Cortex of kidney (tissue), 1 donor: ENCODE measurements at places on chromosomes 2 and 18.

- no peak for DNase-seq
Observed at GRCh38 chr2:110677080-110677479, 783 bp downstream of the BUB1 start.

GRCh38 chr18:7458884-7459283, 108.2 kb upstream of the PTPRM start:
- no peak for DNase-seq

DNA sequence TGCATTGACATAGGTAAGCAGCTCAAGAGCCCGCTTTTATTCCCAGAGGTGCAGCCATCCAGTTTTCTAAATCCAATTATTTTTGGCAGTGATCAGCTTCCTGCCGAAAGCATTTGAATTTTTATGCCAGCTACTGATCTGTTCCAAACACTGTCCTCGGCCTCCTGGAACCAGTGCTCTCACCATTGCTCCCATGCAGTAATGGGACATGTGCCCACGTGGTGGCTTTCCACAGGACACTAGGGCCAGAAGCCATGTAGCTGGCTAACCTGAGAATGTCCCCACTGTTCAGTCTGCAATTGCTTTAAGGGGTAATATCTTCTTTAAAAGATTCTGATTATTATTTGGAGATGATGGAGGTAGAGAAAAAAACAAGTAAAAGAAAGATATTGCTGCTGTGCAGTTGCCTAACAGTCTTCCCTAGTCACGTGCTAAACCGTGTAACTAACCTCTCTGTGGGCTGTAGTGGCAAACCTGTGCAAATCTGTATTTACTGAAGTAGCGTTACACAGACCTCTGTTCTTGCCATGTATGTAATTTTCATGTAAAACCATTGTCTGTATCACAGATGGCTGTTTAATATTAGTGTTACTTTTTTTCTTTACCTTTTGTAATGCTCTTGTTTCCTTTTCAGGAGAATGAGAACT, 13.0 kb downstream of the GRHL1 start:
- DNase-seq = no peak

DNA sequence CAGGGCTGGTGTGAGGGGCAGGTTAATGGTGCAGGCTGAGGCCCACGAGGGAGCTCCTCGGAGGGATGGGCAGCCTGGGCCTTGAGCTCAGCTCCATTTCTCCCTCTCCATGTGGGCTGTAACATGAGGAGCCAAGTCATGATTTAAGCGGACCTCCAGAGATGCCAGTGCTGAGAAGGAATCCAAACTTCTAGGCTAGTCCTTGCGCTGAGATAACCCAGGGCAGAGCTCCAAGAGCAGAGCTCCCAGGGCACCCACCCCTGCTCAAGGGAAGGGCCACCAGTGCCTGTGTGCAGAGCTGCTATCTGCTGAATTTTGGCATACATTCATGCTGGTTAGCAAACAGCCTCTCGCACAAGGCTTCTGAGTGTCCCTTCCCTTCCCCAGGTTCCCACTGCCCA, 95.1 kb downstream of the MRO start:
- DNase-seq = no peak

GRCh38 chr18:54388203-54389142, 30.8 kb downstream of the C18orf54 start:
- no peak for DNase-seq

- DNase-seq = no peak
Observed at GRCh38 chr18:10365901-10366300, 88.5 kb upstream of the APCDD1 start.

- no peak for DNase-seq
Observed at GRCh38 chr2:105919191-105919811, 174.6 kb downstream of the NCK2 start.

GRCh38 chr2:527581-527980, 149.6 kb downstream of the TMEM18 start:
- no peak for DNase-seq

DNA sequence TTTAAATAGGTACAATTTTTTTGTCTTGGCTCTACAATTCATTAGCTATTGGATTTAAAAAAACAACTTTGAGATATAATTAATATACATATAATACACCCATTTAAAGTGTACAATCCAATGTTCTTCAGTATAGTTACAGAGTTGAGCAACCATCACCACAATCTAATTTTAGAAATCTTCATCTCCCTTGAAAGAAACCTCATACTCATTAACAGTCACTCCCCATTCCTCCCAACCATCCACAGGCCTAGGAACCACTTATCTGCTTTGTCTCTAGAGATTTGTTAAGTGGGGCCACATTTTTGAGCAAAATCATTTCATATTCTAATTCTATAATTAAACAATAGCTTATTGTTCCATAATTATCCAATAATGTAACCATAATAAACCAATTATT, 32.6 kb downstream of the MRPL33 start:
- DNase-seq = no peak

DNA sequence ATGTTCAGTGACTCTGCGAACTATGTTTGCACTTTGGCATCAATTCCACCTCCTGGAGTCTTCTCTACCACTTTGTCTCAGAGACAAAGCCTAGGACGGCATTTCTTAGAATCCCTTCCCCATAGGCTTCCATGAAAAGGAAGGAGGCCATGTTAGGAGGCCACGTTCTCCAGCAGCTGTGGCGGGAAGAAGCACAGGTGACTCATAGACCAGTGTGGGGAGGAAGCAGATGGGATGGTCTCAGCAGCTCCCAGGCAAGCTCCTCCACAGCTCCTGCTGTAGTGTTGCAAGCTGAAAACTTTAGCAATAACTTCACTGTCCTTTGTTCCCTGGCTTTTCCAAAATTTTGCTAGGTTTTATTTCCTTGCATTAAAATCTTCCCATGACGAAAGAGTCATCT, 781.3 kb upstream of the ID2 start:
- DNase-seq = no peak

DNA sequence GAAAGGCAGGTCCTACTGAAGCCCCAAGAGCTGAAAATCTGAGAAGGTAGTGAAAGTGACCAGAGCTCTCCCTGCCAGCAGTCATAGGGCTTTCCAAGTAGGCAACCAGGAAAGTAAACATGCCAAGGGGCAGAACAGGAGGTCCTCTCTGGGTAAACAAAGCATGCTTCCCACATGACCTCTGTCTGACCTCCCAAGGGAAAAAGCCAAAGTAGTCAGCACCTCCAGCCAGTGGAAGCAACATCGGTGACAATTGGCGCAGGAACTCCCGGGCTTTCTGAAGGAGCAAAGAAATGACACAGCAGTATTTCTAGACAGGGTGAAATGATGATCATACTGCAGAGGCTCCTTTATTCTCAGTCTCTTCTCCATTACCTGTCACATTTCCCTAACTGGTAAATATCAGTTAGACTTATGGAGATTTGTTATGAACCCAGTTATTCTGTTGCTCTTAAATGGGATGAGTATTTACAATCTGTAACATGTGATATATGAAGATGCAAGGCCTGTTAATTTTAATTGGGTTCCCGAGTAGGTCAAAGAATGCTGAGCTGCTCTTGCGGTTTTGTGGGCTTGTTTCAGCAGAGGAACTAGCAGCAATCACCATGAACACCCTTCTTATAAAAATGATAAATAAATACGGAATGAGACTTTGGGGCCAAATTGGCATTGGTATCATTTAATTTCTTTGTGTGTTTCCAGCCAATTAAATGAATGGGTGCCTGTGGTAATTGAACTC, 321.0 kb downstream of the RND3 start:
- DNase-seq = no peak

DNA sequence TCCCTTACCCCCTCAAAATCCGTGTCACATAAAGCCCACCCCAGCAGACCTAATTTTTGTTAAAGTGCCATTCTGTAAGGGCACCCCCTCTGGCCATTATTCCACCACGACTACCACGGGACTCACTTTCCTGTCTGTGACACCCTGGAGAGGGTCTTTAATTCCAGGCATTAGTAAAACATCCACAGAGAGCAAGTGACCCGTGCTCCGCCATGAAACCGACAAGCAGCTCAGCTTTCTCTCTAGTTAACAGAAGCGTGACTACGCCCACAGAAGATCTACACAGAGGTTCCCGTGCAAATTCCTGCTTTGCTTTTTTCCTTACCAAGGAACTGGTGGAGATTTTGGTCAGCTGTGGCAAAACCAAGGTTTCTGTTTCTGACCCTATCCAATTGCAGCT, 4.4 kb downstream of the SIGLEC15 start:
- DNase-seq = no peak

DNA sequence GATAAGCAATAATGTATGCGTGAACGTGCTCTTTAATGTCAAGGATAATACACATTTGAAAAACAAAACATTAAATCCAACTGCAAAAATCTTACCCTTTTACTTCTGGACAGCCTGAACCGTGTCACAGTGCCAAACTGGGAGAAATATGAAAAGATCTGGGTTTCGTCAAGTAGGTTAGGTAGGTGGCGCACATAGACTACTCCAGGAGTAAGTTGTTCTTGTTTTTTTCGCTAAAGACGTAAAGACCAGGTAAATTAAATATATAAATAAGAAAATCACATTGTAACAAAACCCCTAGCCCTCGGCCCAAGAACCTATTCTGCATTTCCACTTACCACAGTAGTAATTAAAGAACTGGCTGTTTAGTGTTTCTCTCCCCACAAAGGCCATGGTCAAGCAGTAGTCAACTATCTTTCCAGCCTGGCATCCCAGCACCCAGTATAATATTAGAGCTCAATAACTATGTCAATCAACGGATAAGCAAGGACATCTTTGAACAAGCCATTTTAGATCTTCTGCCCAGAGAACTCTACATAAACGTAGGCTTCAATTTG, 1.1 kb downstream of the NIFK start:
- no peak for DNase-seq

GRCh38 chr2:168345601-168346000, 98.2 kb upstream of the STK39 start:
- DNase-seq = no peak

DNA sequence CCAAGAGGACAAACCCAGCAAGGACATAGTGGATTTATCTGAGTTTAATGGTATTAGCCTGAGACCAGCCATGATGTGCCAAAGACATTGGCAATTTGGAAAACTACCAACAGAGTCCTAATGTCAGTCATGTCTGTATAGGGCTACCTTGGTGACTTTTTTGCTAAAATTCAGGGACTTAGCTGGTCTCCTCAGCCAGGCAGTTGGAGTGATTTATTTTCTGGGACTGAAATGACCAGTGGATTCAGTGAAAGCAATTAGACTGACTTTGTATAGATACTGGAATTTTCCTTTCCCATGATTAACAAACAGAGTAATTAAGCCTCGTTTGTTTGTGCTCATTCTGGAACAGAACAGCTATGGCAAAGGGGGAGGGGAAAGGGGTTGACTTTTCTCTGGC, 55.0 kb downstream of the LYPD6 start:
- no peak for DNase-seq

DNA sequence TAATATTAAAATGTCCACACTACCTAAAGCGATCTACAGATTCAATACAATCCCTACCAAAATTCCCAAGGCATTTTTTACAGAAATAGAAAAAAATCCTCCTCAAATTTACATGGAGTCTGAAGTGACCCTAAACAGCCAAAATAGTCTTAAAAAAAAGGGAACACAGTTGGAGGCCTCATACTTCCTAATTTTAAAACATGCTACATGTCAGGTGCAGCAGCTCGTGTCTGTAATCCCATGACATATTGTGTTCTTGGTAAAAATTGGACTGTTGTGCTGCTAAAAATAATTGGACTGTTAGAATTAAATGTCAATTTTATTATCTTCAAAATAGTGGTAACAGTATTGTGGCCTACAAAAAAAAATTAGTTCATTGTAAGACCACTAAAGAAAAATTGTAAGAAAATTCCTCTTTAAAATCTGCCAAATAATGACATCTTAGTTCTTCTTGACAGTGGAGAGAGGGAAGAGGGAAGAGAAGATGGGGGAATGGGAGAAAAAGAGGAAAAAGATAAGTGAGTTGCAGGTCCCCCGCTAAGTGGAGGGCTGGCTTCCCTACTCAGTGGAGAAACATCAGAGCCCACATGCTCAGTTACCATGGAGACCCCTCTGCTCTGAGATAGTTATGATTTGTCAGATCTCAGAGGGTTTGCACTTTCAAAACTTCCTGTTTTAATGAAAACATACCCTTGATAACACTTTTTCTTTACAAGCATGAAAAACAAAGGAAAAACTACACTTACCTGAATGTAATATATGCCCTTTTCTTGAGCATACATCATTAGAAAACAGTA, 46.5 kb downstream of the UNC50 start:
- DNase-seq = no peak

GRCh38 chr2:162828545-162828944, 10.0 kb downstream of the KCNH7 start:
- DNase-seq = no peak

GRCh38 chr2:208545403-208546042, 138.9 kb downstream of the PTH2R start:
- DNase-seq = no peak

- no peak for DNase-seq
Observed at GRCh38 chr2:233807966-233808935, 30.1 kb downstream of the MROH2A start.
